Esophagus muscularis mucosa (tissue), 4 donors: ENCODE measurements at places on chromosomes 3 and 15.

DNA sequence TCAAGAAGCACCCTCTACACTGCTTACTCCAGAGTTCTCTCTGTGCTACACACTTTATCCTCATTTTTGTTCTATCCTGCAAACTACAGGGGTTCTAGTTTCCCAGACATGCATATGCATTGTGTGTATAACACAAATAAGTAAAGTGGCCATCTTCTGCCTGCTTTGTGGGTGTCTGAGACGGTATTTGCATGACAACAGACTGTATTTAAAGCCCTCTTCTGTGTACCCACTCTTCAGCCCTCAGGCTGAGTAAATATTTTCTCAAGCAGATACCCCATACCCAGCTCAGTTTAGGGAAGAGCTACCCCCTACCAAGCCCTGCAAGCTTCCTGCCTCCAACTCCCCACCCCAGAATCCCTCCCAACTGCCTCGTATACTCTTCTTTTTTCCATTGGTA lies 31.7 kb downstream of the SYNPR start:
- no peak for DNase-seq

- no peak for DNase-seq
Measured at GRCh38 chr3:105108823-105109222, 257.9 kb upstream of the ALCAM start.

- DNase-seq: no peak
Measured at GRCh38 chr3:14810070-14810791, 8.5 kb upstream of the FGD5 start.

DNA sequence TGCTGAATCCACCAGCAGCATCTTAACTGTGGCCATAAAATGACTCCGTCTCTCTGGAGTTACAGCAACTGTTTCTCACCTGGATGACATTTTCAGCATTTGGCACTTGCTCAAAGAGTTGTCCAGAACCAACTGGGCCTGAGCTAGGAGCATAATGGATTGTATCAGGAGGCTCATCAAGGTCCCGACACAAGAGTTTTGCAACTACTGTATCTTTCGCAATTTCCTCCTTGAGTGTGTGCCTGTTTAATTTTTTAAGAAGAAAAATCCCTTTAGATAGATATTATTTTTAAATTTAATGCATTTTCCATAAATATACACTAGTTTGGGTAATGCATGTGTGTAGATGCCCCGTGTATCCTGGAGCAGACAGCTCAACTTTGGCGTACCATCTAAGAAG lies 44.3 kb upstream of the C3orf49 start:
- DNase-seq: no peak

- no peak for DNase-seq
Measured at GRCh38 chr3:65126527-65127410, 439.0 kb upstream of the ADAMTS9 start.

GRCh38 chr3:79886204-79886603 lies 118.4 kb upstream of the ROBO1 start:
- DNase-seq: no peak

DNA sequence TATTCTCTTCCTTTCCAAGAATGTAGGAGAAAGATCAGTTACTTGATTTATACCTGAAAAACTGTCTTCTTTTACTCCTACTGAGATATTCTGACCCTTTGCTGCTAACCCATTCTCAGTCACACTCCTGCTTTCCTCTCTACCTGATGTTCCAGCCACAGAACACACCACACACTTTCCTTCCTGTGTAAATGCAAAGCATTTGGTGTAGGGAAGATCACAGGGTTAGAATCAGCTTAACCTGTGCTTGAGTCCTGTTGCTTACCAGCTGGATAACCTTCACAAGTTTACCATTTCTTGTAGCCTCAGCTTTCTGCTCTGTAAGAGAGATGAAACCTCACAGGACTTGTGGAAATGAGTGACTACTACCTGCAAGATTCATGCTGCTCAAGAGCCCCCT lies 489.8 kb upstream of the GOLIM4 start:
- no peak for DNase-seq

DNA sequence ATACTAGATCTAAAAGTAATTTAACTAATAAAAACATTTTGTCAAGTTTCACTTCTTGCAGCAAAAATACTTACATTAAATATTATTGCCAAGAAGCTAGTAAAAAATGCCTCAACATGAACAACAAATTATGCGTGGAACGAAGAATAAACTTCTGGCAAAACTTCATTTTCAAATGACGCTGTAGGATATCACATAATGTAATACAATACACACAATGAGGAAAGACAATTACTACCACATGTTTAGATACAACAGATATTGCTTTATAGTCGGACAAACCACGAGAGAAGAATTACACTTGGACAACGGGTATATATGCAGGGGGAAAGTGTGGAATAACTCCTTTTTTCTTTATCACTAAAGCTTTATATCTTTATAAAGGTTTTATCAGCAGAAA lies 21.6 kb downstream of the P3H2 start:
- DNase-seq: no peak

GRCh38 chr3:64158334-64158733 lies 66.9 kb downstream of the PRICKLE2 start:
- DNase-seq: no peak

DNA sequence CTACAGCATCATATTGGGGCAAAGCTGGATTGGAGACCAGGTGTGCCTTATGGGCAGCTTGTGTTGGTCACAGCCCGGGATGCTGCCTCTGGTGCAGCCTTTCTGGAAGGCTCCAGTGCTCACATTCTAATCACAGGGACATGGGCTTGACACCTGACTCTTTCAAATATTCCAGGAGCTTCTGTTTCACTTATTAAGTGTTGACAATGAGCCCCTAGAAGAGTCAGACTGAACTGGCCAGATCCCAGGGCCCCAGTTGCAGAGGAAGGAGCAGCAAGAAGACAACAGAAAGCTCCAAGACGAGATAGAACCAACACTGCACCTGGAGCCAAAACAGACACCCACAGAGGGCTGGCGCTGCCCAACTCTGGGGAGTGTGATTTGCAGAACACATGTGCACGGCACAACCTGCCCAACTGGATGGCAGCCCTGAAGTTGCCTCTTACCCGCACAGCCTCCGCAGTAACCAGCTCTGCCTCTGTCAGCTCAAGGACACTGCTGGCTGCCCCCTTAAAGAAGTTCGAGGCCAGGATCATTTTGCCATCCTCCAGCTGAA lies 30.3 kb downstream of the ALDH1L1 start:
- peak; percentile 90 for DNase-seq

GRCh38 chr3:134212967-134213665 lies 37.5 kb downstream of the RYK start:
- DNase-seq: peak; percentile 96

DNA sequence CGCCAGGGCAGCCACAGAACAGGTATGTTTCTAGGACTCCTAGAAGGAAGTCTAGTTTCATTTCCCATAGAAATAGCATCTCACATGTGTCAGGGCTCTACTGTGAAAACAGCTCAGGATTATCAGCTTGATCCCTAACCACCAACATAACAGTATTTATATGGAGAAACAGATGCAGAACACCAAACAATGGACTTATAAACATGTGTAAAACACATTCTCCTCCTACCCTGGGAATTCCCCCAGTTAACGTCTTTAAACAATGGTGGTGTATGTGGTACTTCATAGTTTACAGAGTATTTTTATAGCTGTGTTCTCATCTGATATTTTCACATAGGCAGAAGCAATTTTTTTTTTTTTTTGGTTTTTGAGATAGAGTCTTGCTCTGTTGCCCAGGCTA lies 9.7 kb downstream of the TNFSF10 start:
- no peak for DNase-seq

DNA sequence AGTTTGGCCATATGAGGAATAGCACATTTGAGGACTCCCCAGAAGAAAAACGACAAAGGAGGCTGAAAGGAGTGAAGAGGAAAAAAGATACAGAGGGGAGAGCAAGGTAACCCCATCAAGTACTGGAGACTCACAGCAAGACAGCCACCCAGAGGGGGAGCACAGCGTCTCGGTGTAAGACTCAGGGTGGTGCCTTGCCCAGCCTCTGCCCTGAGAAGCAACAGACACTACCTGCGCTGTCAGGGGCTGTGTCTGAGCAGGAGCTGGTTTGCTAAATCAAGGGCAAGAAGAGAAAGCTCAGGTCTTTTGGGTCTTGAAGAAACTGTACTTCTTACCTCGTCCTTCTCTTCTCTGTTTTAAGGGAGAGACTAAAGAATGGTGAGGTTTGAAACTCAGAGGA lies 27.9 kb downstream of the FBXO45 start:
- DNase-seq: no peak
